ENCODE measurements at places on chromosomes 5 and 9. TPM values are rescaled to one million over a fixed set of nuclear protein-coding genes. Genes with fewer than 3 reads are reported as not detected.

The SH3GL2 gene
- not detected for total RNA-seq

The BAG1 gene
- 35.5 TPM for total RNA-seq

The PDLIM4 gene
- total RNA-seq = 35.8 TPM

The TRIM7 gene
- 10.4 TPM for total RNA-seq

The ANKRD31 gene
- 0.48 TPM for total RNA-seq

The CDC20B gene
- total RNA-seq = not detected

The LRRC26 gene
- total RNA-seq = 2.3 TPM

The EXOC3 gene
- total RNA-seq = 188 TPM

The CCL19 gene
- total RNA-seq = not detected

The SGCD gene
- not detected for total RNA-seq

The EGFLAM gene
- total RNA-seq = not detected

The FLT4 gene
- not detected for total RNA-seq

The PTGDS gene
- 1.7 TPM for total RNA-seq

The PRRC1 gene
- 43.7 TPM for total RNA-seq

The MELK gene
- 48.1 TPM for total RNA-seq

The OTULIN gene
- total RNA-seq = 77.2 TPM

The MEGF10 gene
- not detected for total RNA-seq

The PIP5KL1 gene
- 22.5 TPM for total RNA-seq

The POU5F2 gene
- 0.95 TPM for total RNA-seq

The BTNL9 gene
- total RNA-seq = not detected

The HAVCR1 gene
- total RNA-seq = not detected

The PKN3 gene
- 9.1 TPM for total RNA-seq

The PCDHA4 gene
- total RNA-seq = not detected

The PGM5 gene
- not detected for total RNA-seq

The SH3RF2 gene
- 37.2 TPM for total RNA-seq

The BNC2 gene
- total RNA-seq = 2.9 TPM

The NCBP1 gene
- total RNA-seq = 40.2 TPM

The GALNT12 gene
- 52.9 TPM for total RNA-seq

The OR1J4 gene
- not detected for total RNA-seq

The KLHL9 gene
- total RNA-seq = 10.5 TPM

The IFNA16 gene
- not detected for total RNA-seq

The CER1 gene
- not detected for total RNA-seq

The KLF4 gene
- total RNA-seq = 48.5 TPM

The HSD17B3 gene
- total RNA-seq = 0.38 TPM

The OR13J1 gene
- total RNA-seq = not detected

The MEIKIN gene
- not detected for total RNA-seq

The IL4 gene
- total RNA-seq = not detected

The PFN3 gene
- not detected for total RNA-seq

The CCL28 gene
- total RNA-seq = 2.2 TPM

The FCN1 gene
- total RNA-seq = not detected

The TRPM3 gene
- 0.26 TPM for total RNA-seq

The TOR1A gene
- total RNA-seq = 33.8 TPM

The GADD45G gene
- 2.4 TPM for total RNA-seq

Measured in PC-9 (cell line).